Left lung (tissue), 14 donors: ENCODE measurements at places on chromosomes 1 and 21. TPM values are rescaled to one million over a fixed set of nuclear protein-coding genes. Genes with fewer than 3 reads are reported as not detected.

Gene AQP10
- polyA plus RNA-seq = 0.21 TPM

Gene RASSF5
- 11.4 TPM for polyA plus RNA-seq

Gene KRTAP19-3
- not detected for polyA plus RNA-seq

Gene TMPRSS3
- 0.77 TPM for polyA plus RNA-seq

Gene ADAMTS1
- 92.3 TPM for polyA plus RNA-seq
